Lower lobe of right lung (tissue), 2 donors: ENCODE measurements at places on chromosomes 16 and 17.

- DNase-seq: peak; percentile 84
Measured at GRCh38 chr16:53372992-53373871, 61.0 kb upstream of the RBL2 start.

- DNase-seq: no peak
Measured at GRCh38 chr16:19710991-19711545, 7.0 kb downstream of the KNOP1 start.

DNA sequence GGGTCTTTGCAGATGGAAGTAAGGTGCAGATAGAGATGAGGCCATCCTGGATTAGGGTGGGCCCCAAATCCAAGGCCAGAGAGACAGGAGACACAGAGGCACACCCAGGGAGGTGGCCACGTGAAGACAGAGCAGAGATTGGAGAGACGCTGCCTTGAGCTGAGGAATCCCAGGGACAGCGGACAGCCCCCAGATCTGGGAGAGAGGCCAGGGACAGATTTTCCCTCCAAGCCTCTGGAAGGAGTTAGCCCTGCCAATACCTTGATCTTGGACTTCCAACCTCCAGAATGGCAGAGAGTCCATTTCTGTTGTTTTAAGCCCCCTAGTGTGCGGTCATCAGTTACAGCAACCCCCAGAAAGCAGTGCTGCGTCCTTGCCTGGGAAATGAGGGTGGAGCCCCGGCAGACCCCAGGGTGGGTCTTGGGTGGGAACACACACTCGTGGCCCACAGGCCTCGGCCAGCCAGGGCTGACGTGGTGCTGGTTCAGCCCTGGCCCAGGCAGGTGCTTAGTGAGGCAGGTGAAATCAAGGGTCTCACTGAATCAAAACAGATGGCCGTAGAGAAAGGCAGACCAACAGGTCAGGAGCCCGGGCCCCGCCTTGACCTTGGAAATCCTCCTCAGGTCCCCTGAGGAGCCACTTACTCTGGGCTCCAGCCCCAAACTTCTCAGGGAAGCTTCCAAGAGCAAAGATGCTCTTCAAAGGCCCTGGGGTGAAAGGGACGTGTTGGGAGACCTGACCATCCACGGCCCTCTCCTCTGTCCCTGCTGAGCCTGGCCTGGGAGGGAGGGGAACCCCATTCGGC lies 169.3 kb downstream of the RBFOX3 start:
- no peak for DNase-seq

DNA sequence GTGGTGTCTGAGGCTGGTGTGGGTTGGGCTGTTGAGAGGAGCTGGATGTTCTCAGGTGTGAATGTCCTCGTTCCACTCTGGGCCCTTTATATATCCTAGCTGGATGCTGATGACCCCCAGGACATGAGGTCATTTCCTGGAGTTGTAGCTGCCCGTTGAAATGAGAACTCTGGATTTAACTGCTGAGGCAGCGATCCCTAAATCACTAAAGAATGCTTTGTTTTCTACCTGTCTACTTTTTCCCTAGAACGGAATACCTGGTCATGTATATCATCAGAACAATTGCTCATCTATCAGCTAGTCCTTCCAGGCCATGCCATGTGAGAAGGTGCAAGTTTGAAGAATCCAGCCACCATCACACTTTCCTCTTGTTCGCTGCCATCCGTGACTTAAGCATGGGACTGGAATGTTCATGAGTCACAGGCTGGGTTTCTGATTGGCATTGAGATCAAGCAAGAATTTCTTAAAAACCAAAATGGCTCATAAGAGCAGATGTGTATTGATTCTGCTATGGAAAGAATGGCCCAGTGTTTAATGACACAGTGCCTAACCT lies at the start of gene KRTAP2-3:
KRTAP2-3 (minus strand) TSS at position 63 of the 553 bp plus-strand sequence. CDS start 64 bp downstream, outside the sequence.
- no peak for DNase-seq

DNA sequence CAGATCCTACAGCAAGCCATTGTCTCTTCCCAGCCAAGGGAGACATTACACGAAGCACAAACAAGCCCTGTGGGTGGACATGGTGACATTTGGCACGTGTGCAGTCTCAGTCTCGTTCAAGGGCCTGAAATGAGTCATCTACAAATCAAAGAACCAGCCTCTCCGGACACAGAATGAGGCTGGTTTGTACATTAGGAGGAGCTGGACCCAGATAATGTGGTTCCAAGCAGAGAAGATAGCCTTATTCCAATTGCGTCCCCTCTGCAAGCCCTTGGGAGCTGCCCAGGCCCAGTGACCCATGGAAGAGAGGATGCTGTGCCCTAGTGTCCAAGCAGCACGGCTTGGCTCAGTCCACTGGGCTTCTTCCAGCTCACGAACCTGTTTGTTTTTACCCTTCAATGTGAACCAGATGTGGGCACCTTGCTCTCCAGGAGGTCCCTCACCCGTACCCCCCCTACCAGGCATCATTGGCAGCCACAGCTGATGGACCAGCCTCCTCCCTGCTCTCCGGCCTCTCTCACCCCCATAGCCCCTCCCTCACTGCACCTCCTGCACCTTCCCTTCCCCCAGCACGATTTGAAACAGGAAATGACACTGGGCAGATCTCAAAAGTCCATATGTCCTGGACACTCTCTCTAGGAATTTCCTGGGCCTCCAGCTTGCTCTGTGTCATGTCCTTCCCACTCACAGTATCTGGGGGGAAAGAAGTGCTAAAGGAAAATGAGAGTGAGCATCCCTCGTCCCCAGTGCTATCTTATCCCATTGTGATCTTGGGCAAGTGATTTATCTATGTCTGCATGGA lies 26.2 kb downstream of the KPNA2 start:
- no peak for DNase-seq

- peak; percentile 36 for DNase-seq
Measured at GRCh38 chr17:83196366-83196765, 117.0 kb downstream of the METRNL start.

DNA sequence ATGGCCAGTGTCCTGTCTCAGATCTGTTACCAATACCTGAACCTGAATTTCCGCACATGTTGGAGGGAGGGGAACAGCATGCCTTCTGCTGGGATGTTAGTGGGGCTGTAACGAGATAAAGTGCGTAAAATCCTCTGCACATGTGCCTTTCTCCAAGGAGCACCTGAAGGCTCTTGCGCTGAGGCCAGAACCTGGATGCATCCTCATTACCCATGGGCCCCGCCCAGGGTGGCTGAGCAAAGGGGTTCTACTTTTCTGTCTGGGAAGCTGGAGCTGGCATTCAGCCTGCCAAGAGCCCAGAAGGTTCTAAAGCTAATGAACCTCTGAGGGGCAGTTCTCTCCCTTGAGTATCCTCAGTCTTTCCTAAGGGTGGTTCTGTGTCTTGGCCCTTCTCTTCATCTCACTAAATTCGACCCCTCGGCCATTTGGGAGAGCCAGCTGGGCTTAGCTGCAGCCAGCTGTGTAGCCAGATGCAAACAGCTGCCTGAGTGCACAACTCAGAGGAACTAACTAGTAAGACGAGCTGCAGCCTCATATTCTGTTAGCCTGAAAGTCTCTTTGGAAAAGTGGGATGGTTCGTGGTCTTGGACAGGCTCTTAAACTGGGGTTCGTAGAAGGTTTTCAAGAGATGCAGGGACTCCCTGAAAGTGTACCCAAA lies 2.5 kb downstream of the ITGA3 start:
- DNase-seq: no peak

DNA sequence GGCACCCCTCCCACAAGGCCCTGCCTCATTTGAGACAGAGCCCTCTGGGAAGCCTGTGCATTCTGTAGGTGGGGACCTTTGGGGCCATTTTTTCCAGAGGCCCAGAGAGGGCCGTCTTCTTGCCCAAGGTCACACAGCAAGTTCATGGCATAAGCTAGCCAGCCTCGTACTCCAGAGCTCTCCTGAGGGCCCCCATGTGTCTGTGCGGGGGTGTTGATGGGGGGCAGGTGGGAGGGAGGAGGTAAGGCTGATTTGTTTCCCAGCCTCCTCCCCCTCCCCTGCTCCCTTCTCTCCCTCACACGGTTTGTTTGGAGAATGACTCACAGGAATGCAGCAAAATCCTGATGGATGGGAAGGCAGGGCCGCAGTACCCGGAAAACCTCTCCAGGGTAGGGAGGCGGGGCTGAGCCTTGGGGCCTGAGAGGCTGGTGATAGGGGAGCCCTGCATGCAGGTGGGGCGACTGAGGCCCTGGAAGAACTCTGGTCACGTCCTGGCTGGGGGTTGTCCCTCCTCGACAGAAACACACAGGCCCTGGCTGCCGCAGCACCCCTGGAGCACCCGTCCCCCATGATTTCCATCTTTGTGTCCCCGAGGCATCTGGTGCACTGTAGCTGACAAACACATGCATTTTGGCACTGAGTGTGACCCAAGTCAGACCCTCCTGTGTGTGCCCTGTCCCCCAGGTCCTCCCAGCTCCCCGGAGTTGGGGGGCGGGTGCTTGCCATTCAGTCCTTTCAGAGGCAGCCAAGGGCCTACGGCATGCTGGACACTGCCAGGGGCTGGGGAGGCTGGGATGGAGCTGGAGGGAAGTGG lies 29.7 kb downstream of the RAI1 start:
- DNase-seq: peak; percentile 92

GRCh38 chr17:69913616-69914015 lies 161.4 kb upstream of the KCNJ16 start:
- no peak for DNase-seq

- no peak for DNase-seq
Measured at GRCh38 chr17:9893411-9894012, 11.6 kb downstream of the RCVRN start.

GRCh38 chr17:2122641-2123302 lies 67.9 kb downstream of the HIC1 start:
- DNase-seq: peak; percentile 86

DNA sequence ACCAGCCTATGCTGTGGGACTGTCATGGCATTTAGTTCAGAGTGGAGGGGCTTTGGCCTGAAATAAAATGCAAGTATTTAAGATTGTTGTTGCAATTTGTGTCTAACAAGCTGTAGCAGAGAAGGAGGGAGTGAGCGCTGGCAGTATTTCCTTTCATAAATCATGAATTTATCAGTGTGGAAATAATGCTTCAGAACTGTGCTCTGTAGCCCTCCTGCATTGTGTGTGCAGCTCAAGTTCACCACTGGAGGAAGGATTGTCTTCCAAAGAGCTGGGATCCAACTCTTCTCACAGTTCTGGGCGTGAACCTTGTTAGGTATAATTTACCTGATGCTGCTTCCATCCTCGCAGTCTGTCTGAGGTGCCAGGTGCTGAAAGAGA lies 15.1 kb downstream of the SNX11 start:
- DNase-seq: no peak

DNA sequence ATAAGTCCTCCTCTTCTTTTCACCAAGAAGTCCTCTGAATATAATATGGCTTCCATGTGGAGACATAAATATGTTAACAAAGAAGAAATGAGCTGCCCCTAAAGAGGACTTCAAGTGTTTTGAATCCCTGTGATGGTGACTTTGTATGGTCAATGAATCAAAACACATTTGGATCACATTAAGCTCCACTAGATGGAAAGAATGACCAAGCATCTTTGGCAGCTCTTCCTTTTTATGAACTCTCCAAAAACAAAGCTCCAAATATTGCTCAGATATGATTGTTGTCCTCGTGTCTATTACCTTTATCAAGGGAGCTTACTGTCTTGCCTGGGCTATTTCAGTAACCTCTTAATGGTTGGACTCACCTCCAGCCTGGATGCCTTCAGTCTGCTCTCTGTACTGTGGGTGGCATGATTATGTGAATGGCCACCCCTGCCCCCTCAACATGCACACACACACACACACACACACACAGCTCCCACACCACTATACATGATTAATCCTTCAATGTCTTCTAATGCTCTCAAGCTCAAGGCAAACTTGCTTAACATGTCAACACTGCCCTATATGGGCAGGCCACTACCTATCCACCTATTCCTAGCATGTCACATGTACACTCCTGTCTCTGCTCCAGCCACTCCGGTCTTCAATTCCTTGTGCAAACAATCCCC lies 346.6 kb upstream of the SALL1 start:
- DNase-seq: no peak

- no peak for DNase-seq
Measured at GRCh38 chr16:14232106-14232864, 161.2 kb downstream of the MRTFB start.

DNA sequence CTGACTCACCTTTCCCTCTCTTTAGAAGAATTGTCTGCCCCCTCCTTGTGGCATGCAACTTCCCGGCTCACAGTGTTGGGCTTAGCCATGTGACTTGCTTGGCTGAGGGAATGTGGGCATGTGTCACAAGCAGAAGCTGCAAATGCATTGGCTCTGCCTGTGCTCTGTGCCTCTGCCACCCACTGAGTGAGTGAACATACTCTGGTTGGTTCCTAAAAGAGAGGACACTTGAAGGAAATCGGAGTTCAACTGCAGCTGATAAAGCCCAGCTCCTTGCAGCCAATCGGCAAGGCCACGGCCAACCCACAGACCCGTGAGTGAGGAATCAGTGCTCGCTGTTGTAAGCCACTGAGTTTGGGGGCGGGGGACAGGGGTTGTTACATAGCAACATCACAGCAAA lies 10.9 kb upstream of the GINS2 start:
- DNase-seq: no peak

DNA sequence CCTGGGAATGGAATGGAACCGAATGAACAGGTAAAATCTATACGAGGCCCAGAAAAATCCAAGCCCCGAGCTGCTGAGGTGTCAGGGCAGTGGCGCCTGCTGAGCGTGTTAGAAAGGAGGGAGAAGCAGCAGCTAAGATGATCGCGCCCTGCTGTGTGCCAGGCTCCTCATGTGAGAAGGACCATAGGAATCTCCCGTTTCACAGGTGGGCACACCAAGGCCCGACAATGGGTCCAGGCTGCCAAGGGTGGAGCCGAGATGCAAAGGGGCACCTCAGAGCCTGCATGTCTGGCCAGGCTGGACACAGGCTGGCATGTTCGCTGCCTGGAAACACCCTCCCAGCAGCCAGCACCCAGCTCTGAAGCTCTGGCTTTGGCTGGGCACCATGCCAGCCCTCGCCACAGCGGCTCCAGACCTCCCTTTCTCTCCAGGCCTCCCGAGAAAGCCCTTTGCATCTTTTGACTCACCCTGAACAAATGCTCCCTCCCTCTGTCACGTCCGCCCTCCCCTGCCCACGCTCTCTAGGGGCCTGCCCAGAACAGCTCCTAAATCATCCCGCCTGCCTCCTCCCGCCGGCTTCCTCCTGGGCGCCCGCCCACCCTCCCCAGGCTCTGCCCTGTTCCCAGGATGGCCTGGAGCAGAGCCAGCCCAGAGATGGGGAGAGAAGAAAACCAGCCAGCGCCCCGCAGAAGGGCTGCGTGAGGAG lies 217.8 kb upstream of the GSE1 start:
- DNase-seq: peak; percentile 66

GRCh38 chr17:16258901-16259300 lies 41.9 kb downstream of the PIGL start:
- no peak for DNase-seq

- DNase-seq: no peak
Measured at GRCh38 chr16:54817432-54817831, 113.2 kb upstream of the IRX5 start.

GRCh38 chr16:75317101-75317522 lies 65.7 kb upstream of the BCAR1 start:
- no peak for DNase-seq

GRCh38 chr17:68296217-68297191 lies 5.2 kb downstream of the ARSG start:
- no peak for DNase-seq

- DNase-seq: peak; percentile 79
Measured at GRCh38 chr16:4373909-4374742, 2.5 kb downstream of the VASN start.

GRCh38 chr17:3440451-3440850 lies 6.8 kb upstream of the OR1E2 start:
- no peak for DNase-seq

GRCh38 chr17:77208217-77208808 lies 67.5 kb downstream of the SEC14L1 start:
- no peak for DNase-seq
